ENCODE measurements at places on chromosomes 11 and 22. TPM values are rescaled to one million over a fixed set of nuclear protein-coding genes. Genes with fewer than 3 reads are reported as not detected.
A peak's percentile ranks its signal among the peaks of the same experiment; 100 is the strongest.

GRCh38 chr11:69971741-69972140 is 106.4 kb upstream of the ANO1 start:
- DNase-seq: no peak

DNA sequence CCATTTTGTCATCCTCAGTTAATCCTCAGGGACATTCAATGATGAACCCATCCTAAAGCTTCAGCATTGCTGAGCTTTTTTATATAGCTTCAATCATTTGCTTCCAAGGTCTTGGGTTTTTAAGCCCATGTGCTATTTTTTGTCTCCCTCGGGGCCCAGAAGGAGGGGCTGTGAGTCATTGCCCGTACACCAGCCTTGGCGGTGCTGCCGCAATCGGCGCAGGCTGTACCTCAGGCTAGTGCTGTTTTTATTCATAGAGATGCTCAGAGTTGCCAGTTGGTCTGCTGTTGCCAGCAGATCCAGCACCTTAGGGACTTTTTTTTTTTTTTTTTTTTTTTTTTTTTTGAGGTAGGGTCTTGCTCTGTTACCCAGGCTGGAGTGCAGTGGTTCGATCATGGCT is 35.5 kb downstream of the ACO2 start:
- DNase-seq: no peak

GRCh38 chr11:110571081-110571720 is 141.0 kb downstream of the ARHGAP20 start:
- DNase-seq: no peak

DNA sequence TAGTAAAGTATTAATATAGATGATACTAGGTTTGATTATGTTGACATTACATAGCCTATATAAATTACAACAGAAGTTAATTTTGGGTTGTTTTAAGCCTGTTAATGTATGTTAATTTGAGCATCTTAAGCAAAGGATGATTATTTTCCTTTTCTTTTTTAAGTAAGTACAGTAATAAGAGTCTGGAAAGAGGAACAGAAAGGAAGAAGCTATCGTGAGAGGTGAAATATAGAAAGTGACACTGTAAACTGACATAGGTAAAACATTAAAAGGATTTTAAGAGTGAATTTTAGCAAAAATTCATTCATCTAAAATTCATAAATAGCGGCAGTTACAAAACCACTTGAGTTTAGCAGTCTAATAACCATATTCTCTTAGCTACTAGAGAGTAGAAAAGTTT is 45.5 kb downstream of the FAR1 start:
- no peak for DNase-seq

- DNase-seq: no peak
Observed at GRCh38 chr22:42879371-42880021, 22.4 kb upstream of the ARFGAP3 start.

- no peak for DNase-seq
Observed at GRCh38 chr11:95461858-95462257, 230.9 kb upstream of the SESN3 start.

DNA sequence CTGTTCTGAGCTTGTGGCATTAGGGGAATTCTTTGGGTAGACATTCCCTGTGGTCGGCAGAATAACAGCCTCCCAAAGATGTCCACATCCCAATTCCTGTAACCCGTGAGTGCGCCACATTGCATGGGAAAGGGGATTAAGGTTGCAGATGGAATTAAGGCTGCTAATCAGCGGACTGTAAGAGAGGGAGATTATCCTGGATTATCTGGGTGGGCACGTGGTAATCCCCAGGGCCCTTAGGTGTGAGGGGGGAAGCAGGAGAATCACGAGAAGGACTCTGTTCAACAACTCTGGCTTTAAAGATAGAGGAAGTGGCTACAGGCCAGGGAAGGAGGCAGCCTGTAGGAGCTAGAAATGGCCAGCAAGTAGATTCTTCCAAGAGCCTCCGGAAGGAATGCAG is 16.0 kb downstream of the CACNG2 start:
- DNase-seq: no peak

- no peak for DNase-seq
Observed at GRCh38 chr11:111976119-111976766, 39.1 kb downstream of the DIXDC1 start.

DNA sequence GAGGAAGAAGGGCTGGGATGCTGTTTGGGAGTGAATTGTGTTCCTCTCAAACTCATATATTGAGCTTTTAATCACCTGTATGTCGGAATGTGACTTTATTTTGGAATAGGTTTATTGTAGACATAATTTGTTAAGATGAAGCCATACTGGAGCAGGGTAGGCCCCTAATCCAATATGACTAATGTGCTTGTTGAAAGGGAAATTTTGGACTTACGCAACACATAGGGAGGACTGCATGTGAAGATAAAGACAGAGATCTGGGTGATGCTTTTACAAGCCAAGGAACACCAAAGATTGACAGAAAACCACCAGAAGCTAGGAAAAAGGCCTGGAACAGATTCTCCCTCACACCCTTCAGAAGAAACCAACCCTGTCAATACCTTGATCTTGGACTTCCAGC is 43.2 kb upstream of the OVCH2 start:
- no peak for DNase-seq

DNA sequence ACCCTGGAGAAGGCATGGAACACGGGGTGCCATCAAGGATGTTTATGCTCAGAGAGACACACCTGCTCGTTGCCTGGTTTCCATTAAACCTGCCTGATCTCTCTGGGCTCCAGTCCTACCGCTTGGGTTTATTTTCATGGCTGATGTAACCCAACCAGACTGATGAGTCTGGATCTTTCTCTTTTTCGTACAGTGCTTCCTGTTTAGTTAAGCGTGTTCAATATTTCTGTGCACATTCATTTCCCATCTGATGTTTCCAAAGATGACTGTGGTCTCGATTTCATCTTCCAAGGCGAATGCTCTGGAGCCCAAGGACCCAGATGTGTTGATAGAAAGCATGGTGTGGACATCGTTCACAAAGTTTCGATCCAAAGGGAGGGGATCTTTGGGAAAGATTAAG is 84.3 kb downstream of the SNX19 start:
- no peak for DNase-seq

GRCh38 chr11:43947003-43947500 is 4.6 kb downstream of the C11orf96 start:
- DNase-seq: peak; percentile 38

DNA sequence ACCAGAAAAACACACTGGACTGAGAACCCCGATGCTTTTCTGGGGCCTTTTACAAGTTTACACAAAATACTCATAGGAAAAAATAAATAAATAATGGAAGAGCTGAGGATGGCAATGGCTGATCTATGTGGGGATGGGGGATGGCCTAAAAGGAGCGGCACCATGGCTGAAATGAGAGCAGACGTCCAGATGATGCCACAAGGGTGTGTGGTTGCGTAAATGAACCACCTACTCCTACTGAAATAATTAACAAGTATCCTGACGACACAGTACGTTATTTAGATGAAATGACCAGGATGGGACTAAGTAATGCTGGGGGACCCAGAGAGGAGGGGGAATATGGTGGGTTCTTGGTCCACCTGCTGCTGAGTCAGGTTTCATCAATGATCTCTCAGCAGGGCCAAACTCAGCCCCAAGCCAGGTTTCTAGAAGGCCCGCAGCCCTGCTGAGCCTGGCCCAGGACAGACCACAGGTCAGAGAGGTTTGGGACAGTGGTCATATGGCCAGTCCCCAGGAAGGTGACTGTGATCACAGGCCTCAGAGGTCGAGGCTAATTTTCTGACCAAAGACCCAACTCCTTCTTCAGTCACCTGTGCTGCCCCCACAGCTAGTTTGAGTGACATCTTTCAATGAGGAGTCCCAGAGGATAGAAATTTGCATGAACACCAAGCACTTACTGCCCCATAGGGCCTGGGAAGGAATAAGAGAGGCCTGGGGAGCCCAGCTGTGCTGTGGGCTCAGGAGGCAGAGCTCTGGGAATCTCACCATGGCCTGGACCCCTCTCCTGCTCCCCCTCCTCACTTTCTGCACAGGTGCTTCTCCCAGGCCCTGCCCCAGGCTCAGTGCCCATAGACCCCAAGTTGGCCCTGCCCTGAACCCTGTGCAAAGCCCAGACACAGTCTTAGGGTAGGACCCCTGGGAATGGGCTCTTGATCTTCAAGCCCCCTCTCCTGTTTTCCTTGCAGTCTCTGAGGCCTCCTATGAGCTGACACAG is 76.3 kb upstream of the IGLL5 start:
- no peak for DNase-seq

DNA sequence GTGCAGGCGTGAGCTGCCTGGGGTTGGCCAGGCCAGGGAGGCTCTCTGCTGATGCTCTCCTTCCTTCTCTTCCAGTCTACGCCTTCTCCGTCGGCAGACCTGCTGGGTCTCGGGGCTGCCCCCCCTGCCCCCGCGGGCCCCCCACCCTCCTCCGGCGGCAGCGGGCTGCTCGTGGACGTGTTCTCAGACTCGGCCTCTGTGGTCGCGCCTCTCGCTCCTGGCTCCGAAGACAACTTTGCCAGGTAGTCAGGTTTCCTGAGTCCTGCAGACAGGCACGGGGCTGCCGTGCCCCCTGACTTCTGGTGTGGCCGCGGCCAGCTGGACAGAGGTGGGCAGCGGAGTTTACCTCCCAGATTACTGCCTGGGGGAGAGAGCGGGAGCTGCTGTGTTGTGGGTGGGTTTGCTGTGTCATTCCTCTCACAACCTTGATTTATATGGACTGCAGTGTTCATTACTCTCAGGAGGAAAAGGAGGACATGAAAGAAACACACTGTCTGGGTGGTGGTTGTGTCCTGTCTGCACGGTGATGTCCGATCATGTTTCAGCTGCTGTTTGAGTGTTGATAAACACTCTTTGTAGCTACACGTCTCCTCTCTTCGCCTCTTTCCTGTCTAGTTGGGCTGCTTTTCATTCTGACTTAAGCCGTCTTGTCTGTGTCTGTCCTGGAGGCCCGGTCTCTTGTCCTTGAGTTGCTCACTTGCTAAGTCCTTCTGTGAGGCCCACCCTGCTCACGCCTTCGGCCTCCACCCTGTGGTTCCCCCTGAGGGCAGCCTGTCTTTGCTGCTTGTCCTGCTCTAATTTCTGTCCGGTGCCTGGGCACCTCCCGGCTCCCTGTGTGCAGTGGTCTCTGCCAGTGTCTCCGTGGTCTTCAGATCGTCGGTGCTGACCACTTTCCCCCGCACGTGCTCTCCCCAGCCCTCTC is 35.9 kb downstream of the MUC6 start:
- no peak for DNase-seq

DNA sequence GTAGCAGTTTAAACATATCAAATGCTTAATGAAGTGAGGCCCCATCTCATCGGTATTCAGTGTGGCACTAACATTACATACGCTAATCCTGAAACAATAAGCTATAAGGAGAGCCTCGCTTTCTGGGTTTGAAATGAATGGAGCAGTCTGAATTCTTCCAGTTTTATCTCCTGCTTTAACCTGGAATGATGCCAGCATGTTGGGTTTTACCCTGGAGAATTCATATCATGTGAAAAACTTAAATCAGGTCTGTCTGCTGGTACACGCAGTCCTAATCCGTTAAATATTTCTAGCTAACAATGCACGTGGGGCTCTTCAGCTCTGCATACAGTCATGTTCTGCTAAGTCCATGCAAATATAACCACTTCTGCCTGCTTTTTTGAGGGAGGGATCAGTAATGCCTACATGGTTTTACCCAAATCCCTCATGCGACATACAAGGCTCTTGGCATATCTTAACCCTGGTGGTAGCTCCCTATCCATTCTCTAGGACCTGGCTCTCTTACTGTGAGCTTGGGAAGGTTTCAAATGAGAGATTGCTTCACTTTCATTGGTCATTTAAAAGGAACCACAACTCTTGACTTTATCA is 92.7 kb downstream of the COMMD9 start:
- no peak for DNase-seq

DNA sequence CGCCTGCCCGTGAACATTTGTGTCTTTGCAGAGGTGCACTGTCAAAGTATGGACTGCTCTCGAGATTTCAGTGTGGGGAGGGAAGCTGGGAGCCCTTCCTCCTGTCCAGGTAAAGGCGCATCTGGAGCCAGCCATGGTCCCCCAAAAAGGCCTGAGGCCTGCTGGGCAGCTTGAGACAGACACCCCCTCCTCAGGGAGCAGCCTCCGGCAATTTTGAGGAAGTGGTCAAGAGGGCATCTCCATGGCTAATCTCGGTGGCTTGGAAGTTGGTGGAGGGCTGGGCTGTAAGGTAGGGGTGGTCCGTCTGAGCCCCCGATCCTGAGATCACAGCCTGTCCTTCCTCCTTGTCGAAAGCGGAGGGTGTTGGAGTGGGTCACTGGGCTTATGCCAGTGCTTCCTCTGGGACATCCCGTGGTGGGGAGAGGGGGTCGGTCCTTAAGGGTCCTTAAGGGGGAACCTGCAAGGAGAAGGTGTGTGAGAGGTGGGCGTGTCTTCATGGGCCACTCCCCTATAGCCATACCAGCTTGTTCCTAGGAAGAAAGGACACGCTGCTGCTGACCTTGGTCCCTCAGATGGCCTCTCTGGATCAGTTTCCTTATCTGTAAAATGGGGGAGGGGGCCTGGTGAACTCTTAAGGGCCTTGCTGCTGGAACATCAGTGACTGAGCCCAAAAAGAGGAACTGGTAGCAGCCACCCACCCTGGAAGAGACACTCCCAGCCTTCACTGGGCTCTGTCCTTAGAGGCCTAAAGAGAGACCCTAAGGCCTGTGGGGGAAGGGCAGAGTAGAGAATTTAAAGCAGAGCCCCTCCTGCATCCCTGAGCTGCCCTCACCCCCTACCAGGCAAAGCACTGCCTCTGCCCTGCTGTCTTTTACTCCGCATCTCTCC is 2.6 kb downstream of the KCNC1 start:
- no peak for DNase-seq

DNA sequence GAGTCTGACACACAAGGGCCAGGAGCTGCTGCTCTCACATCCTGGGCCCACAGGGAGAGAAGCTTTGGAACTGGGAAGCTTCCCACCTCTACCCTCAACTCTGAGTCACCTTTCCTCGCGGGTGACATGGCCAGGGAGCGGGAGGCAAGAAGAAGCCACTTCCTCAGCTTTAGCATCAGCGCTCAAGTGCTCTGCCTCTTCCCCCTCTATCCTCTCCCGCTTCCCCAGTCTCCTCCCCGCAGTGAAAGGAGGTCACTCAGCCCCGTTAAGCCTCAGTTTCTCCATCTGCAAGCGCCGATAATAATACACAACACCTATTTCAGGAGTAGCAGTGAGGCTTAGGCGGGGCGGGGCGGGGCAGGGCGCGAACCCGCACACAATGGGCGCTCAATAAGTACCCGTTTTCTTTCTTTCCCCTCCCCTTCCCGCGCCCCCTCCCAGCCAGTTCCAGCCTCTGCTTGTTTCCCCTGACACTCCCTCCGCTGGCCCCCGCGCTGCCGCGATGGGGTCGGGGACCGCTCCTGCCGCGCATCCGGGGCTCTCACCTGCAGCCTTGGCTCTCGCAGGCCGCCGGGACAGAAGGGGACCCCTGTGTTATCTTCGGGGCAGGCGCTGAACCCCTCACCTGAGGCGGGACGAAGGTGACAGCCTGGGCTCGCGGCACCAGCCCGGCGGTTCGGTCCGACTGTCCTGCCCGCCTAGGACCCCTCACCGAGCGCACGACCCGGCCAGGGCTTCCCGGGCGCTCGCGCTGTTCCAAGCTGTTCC is 892 bp downstream of the GDPD5 start:
- peak; percentile 71 for DNase-seq

Gene MMP8
- total RNA-seq: not detected

Gene FGF19
- not detected for total RNA-seq

Gene SF3A1
- total RNA-seq: 69.3 TPM

Gene OR8G1
- total RNA-seq: not detected

Gene ARHGAP1
- 27.1 TPM for total RNA-seq

Gene MMP1
- 6.5 TPM for total RNA-seq

Gene VPREB3
- total RNA-seq: not detected

Gene RFPL2
- total RNA-seq: not detected

Gene CHRM1
- not detected for total RNA-seq

Gene FAM89B
- 87.7 TPM for total RNA-seq

Gene TRPM5
- total RNA-seq: not detected

Gene MDK
- 232 TPM for total RNA-seq

Gene CDCA5
- 67.1 TPM for total RNA-seq

All from PC-3 (cell line).